ENCODE measurements at places on chromosomes 7 and 10. TPM values are rescaled to one million over a fixed set of nuclear protein-coding genes. Genes with fewer than 3 reads are reported as not detected.

DNA sequence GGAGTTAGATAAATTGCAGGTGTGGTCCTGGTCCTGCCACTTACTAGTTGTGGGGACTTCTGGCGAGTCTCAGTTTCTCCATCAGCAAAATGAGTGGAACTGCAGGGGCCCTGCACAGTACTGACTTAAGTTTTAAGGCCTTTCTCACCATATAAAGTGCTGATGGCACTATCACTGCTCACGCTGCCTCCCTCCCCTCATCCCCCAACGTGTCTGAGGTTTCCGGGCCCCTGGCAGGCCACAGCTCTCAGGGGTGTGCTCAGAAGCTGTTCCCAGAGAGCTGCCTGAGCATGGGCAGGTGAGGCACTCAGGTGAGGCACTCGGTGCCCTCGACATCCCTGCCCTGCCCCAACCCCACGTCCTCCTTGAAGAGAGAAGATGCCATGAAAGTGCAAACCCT is 74.2 kb downstream of the VOPP1 start:
- no peak for DNase-seq
- no peaks in the 10 kb centered on the region for H3K4me1 ChIP-seq
- H3K27me3 ChIP-seq, result no peaks in the 10 kb centered on the region
- no peaks in the 10 kb centered on the region for H3K36me3 ChIP-seq
- H3K4me3 ChIP-seq, result no peak overlapping the region

- no peaks in the 10 kb centered on the region for H3K27me3 ChIP-seq
- no peak overlapping the region for H3K4me3 ChIP-seq
- peaks cover 7% of the 10 kb centered on the region for H3K4me1 ChIP-seq
Observed at GRCh38 chr7:79507131-79507530, 53.7 kb upstream of the MAGI2 start.

Gene GJD4
- total RNA-seq, result not detected

DNA sequence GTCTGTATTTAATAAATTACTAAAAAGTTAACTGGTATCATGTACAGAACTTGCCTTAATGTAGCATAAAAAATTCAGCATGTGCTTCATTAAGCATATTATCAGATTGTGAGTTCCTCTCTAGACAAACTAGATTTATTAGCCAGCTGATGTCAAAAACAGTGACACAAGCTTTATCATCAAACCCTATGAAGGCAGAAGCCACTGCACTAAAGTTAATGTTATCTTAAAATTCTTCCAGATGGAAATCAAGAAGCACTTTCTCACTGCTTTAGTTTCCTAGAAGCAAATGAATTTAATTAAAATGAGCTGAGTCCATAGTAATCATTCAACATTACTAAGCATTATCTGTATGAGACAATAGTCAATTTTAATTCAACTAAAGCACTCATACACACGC is 96.4 kb downstream of the ARHGAP12 start:
- no peaks in the 10 kb centered on the region for H3K4me1 ChIP-seq
- no peaks in the 10 kb centered on the region for H3K27me3 ChIP-seq
- H3K4me3 ChIP-seq, result no peak overlapping the region
- no peak overlapping the region for H3K27ac ChIP-seq
- no peak for DNase-seq

GRCh38 chr7:142319970-142320369 is 62.1 kb upstream of the PRSS58 start:
- no peak for DNase-seq
- no peak overlapping the region for H3K27ac ChIP-seq
- no peaks in the 10 kb centered on the region for H3K36me3 ChIP-seq
- H3K4me3 ChIP-seq, result no peak overlapping the region
- no peaks in the 10 kb centered on the region for H3K4me1 ChIP-seq

- H3K4me1 ChIP-seq, result no peaks in the 10 kb centered on the region
- H3K4me3 ChIP-seq, result no peak overlapping the region
- H3K27me3 ChIP-seq, result no peaks in the 10 kb centered on the region
Observed at GRCh38 chr10:131000743-131001142, 310.8 kb downstream of the TCERG1L start.

DNA sequence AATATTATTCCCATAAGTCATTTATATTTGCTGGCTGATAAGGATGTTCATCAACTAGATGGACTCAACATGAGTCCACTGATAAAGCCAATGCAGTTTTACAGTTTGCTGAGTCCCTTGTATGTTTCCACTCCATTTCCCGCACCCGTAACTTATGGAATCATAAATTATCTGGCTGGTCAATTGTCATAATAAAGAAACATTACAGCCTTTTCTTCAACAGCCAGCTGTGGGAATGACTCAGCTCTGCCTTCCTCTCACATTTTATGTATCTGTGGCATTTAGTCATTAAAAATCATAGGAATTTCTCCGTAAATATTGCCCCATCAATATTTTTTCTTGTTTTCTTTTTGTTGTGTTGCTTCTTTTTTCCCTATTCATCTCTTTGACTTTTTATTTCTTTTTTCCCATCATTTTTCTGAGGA is 22.3 kb upstream of the TMEM26 start:
- H3K36me3 ChIP-seq, result no peaks in the 10 kb centered on the region
- DNase-seq, result no peak
- no peak overlapping the region for H3K4me3 ChIP-seq
- H3K27ac ChIP-seq, result no peak overlapping the region

DNA sequence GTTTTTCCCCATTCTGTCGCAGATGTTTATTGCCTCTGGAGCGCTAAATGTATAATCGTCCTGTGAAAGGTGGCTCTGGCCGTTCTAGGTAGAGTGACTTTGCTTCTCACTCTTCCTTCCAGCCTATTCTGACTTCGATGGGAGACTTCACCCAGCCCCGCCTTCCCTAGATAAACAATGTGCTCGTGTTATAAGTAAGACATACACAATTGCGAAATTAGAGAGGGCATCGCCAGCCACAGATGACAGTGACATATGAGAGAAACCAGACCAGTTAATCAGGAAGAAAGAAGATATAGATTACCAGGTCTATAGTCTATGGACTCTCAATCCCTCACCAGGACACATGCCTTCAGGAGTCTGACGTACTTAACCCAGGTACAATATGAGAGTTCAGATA is 1050.5 kb upstream of the AUTS2 start:
- no peaks in the 10 kb centered on the region for H3K27me3 ChIP-seq
- no peak overlapping the region for H3K4me3 ChIP-seq
- H3K27ac ChIP-seq, result no peak overlapping the region
- no peaks in the 10 kb centered on the region for H3K4me1 ChIP-seq
- DNase-seq, result no peak
- H3K36me3 ChIP-seq, result no peaks in the 10 kb centered on the region

GRCh38 chr10:100184426-100184825 is 1.4 kb downstream of the ERLIN1 start:
- peak overlapping the region; percentile 91 for H3K27ac ChIP-seq
- peaks cover 13% of the 10 kb centered on the region for H3K36me3 ChIP-seq
- peaks cover 37% of the 10 kb centered on the region for H3K4me1 ChIP-seq
- DNase-seq, result no peak

Gene LBX1
- not detected for total RNA-seq

DNA sequence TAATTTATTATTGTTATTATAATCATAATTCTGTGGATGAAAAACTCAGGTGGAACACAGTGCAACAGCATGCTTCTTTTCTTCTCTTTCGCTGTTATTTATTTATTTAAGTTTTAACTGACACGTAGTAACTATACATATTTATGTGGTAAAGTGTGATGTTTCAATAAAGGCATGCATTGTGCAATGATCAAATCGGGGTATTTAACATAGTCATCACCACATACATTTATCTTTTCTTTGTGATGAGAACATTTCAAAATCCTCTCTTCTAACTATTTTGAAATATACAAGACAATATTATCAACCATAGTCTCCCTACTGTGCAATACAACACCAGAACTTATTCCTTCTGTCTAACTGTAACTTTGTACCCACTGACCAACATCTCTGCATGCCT is 152.5 kb upstream of the LYZL1 start:
- H3K4me1 ChIP-seq, result no peaks in the 10 kb centered on the region
- no peak for DNase-seq
- H3K36me3 ChIP-seq, result no peaks in the 10 kb centered on the region
- H3K4me3 ChIP-seq, result no peak overlapping the region
- no peak overlapping the region for H3K27ac ChIP-seq

- peak; percentile 73 for DNase-seq
- no peaks in the 10 kb centered on the region for H3K27me3 ChIP-seq
- H3K4me3 ChIP-seq, result no peak overlapping the region
- H3K27ac ChIP-seq, result no peak overlapping the region
- no peaks in the 10 kb centered on the region for H3K36me3 ChIP-seq
Observed at GRCh38 chr10:110416776-110417711, 80.7 kb upstream of the DUSP5 start.

DNA sequence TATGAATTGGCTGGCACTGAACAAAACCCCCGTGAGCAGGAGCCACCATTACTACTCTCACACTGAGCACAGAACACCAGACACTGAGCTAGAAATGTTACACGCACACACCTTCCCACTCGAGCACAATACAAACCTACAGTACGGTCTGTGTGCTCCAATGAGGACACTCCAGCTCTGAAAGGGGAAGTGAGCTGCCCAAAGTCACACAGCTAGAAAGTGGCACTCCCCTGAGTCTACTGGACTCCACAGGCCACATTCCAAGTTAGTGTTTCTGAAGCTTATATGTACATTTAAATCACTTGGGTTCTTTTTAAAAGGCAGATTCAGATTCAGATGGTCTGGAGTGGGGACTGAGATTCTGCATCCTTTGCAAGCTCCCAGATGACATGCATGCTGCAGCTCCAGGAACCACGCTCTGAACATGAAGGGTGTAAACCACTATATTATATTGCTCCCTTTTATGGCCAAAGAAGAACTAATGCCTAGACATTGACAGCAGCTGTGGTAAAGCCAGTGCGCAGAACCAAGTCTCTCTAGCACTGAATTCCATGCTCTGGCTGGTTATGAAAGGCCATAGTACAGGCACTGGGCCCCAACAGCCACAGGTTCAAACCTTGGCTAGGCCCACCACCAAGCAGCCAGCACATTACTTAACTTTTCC is 77.1 kb downstream of the FRMPD2 start:
- no peaks in the 10 kb centered on the region for H3K27me3 ChIP-seq
- no peaks in the 10 kb centered on the region for H3K4me1 ChIP-seq
- H3K36me3 ChIP-seq, result no peaks in the 10 kb centered on the region

DNA sequence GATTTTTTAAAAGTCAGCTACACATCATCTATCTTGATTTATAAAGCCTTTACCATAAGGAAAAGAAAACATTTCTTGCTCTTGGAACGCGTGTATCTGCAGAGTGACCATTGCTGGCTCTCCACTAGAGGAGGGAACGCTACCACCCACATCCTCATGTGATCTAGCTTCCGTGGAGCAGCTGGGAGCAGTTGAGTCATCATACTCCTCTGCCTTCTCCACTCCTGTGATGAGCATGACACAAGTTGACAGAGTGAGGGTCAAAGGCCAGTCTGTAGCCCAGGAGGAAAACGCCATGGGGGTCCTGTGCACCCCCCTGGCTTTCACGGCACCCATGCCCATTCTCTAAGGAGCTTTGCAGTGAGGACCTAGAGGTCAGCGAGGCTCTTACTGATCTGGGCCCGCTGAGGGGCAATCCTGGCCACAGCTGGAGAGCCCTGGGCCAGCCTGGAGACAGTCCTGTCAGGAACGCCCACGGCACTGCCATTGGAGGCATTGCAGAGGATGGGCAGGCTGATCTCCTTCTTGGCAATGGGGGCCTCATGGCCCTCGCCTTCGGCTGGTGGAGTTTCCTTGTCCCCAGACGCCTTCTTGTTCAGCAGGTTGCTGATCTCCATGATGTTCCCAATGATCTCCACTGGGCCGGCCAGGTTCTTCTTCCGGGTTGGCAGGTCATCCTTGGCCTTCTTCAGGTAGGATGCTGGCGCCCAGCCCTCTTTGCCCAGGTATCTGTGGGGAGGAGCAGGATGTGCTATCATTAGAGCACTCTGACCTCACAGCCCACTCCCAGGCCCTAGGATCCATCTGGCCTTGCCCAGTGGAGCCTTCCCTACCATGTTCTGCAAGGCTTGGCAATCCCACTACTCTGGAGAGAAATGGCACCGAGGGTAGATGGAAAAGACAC is 119.2 kb downstream of the NEURL1 start:
- no peak overlapping the region for H3K4me3 ChIP-seq
- peak; percentile 40 for DNase-seq
- H3K36me3 ChIP-seq, result peaks cover 14% of the 10 kb centered on the region
- H3K27me3 ChIP-seq, result no peaks in the 10 kb centered on the region

Gene CDH23
- 12.6 TPM for total RNA-seq

DNA sequence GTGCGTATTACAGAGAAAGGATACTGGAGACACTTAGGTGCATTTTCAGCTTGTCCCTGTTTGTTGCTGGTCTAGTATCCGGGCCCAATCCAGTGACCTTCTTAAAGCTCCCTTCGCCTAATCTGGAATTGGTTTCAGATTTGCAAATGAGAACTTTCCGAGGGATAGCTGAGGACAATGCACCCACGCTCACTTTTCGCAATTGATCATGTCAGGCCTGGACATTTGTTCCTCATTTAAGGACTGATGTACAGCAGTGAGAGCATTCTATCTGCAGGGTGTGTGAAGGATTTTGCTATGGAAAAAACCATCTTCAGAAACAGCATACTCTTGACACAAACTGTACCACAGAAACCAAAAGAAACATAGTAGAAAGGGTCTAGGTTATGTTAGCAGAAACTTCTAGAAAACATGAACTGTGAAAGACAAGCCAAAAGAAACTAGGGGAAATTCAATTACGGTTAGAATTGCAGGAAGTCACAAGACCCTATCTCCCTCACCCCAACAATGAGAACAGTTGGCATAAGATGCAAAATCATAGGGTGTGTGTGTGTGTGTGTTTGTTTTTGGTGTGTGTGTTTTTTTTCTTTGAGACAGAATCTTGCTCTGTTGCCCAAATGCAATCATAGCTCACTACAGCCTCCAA is 331.1 kb downstream of the CALN1 start:
- no peaks in the 10 kb centered on the region for H3K4me1 ChIP-seq
- no peaks in the 10 kb centered on the region for H3K36me3 ChIP-seq
- no peak overlapping the region for H3K4me3 ChIP-seq
- H3K27ac ChIP-seq, result no peak overlapping the region

DNA sequence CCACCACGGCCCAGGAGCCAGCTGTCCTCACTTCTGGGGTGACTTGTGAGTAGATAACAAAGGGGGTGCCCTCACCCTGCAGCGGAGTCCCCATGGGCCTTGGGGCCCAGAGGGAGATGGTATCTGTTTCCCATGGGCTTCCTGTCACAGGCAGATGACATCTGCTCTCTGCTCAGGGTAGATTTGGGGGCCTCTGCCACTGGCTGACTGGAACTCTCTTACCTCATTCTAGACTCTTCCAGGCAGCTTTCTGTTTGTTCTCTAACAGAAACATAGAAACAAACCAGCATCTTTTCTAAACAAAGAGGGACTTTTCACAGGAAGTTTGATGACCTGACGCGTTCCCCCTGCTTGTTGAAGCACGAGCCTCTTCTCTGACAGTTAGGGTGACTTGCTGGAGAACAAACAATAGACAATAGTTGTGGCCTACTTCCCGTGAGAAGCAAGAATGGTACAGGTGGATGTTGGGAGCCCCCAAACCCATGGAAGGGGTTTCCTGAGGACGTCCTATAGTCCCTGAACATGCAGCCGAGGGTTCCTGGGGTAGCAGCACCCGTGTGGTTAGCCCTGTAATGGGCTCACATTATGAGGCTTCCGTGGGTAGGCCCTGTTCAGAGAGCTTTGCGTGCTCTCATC is 61.6 kb downstream of the GRK5 start:
- H3K27ac ChIP-seq, result peak overlapping the region; percentile 94
- H3K27me3 ChIP-seq, result no peaks in the 10 kb centered on the region
- no peak for DNase-seq
- no peak overlapping the region for H3K4me3 ChIP-seq
- H3K36me3 ChIP-seq, result no peaks in the 10 kb centered on the region
- H3K4me1 ChIP-seq, result peaks cover 65% of the 10 kb centered on the region

- no peaks in the 10 kb centered on the region for H3K4me1 ChIP-seq
- H3K27me3 ChIP-seq, result no peaks in the 10 kb centered on the region
Observed at GRCh38 chr7:115910541-115911164, 119.9 kb downstream of the TFEC start.

Measured in upper lobe of left lung (tissue), 6 donors.